ENCODE measurements at places on chromosomes 4 and X.

GRCh38 chr4:4462970-4463369 lies 76.1 kb downstream of the NSG1 start:
- no peak for DNase-seq

DNA sequence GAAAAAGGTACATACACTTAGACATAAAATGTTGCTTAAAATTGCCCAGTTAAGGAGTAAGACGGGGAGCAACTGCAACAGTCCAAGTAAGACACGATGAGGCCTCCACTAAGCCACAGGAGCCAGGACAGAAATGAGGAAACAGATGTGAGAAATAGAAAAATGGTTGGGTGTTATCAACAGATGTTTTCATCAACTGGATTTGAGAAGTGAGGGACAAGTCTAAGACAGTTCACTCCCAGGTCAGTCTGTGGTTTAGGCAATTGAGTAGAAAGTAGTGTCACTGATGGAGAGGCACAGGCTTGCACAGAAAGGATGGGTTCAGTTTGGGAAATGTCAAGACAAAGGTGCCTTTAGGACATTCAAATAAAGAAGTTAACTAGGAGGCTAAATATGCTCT lies 23.5 kb upstream of the PHF8 start:
- no peak for DNase-seq

DNA sequence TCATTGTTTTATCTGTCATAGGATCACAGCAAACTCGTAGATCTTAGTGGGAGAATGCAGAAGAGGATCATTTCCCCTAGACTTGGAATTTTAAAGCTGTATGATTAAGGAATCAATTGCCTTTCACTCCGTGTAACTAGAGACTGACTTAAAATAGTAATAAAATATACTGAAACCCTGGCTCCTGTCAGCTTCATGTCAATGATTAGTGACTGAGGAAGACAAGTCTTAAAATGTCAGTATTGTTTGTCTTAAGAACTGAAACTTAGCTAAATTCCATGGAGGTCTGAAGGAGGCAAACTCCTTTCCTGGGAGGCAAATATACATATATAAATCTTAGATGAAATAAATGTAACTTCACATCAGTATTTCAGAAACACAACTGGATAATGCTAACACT lies 1016.7 kb upstream of the PCDH10 start:
- DNase-seq: no peak

DNA sequence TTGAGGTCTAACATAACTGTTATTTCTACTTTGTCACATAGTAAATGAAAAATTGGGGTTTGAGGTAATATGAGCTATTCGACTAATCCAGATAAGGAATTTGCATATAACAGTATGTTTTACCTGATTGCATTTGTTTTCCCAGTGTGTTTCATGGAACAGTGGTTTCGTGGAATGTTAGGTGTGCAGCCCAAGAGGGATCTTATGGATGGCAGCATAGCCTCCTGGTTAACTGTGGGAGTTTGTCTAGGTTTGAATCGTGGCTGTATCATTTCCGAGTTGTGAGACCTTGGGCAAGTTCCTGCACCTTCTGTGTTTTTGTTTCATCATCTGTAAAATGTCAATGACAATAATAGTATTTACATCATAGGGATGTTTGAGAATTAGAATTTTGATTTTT lies 7.9 kb downstream of the BMPR1B start:
- no peak for DNase-seq

GRCh38 chr4:4539481-4539880 lies 2.4 kb downstream of the STX18 start:
- no peak for DNase-seq

DNA sequence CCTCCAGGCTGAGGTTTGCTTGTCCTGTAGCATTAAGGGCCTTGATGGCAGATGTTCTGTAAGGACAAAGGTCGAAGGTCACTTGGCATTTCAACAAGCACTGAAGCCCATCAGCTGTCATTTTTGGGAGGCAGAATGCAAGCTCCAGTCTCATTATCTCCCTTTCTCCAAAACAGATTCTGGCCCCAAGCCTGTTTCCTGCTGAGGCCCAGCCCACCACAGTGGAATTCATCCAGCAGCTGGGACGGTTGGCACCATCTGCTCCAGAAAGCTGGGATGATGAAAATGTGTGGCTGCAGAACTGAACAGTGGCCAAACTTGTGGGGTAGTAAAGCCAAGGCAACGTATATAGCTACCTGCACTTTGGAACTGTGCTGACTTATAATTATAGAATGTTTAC lies 17.7 kb upstream of the PPEF2 start:
- peak; percentile 29 for DNase-seq

- DNase-seq: no peak
Observed at GRCh38 chr4:122083351-122083750, 68.8 kb upstream of the BLTP1 start.

- no peak for DNase-seq
Observed at GRCh38 chrX:25536307-25536970, 520.7 kb upstream of the ARX start.

DNA sequence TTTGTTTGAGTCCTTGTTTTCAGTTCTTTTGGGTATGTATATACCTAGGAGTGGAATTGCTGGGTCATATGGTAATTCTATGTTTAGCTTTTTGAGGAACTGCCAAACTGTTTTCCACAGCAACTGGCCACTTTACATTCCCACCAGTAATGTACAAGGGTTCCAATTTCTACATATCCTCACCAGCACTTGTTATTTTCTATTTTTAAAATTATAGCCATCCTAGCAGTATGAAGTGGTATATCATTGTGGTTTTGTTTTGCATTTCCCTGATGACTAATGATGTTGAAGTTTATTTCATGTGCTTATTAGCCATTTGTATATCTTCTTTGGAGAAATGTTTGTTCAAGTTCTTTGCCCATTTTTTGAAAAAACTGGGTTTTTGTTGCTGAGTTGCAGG lies 39.6 kb downstream of the TMEM164 start:
- no peak for DNase-seq

GRCh38 chr4:178296669-178297068 lies 854.4 kb upstream of the AGA start:
- no peak for DNase-seq

DNA sequence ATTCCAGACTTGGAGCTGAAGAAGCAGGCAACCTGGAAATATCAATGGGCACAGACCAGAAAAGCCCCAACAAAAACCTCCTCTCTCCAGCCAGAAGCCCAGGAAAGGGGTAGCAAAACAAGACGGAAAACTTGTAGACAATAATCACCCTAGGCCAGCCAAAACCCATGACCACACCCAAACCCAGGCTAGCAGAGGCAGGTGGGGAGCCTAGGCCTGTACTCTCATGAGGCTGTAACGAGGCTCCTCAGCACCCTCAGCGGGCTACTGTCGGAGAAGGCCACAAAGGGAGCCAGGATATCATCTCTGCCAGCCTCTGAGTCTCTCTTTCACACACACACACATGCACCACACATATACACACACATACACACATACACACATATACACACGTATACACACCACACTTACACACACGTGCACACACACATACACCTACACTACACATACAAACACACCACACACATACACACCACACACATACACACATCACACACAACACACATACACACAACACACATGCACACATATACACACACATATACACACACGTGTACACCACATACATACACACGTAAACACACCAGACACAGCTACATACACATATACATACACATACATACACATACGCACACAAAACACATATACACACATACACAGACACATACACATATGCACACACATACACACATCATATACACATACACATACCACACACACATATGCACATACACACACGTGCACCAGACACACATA lies 90.6 kb downstream of the FHDC1 start:
- no peak for DNase-seq

GRCh38 chr4:125836597-125837195 lies 521.9 kb downstream of the FAT4 start:
- no peak for DNase-seq

DNA sequence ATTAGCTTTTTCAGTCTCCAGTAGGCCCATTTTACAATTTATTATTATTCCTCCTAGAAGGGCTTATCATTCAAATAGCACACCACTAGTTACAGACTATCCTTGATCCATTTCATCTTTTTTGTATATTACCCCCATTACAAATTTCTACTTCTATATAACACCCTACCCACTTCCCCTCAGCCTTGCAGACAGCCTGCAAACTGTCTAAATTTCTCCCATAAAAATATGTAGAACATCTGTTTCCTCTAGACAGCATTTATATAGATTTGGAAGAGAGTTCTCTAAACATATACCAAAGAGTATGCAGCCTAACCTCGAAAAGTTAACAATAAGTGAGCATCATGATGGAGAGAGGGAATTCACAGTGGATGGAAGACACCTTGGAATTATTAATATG lies 30.8 kb downstream of the COMMD8 start:
- DNase-seq: no peak

GRCh38 chr4:53861856-53862610 lies 202.4 kb downstream of the CHIC2 start:
- peak; percentile 96 for DNase-seq

GRCh38 chr4:94909645-94910044 lies 151.9 kb downstream of the BMPR1B start:
- no peak for DNase-seq

GRCh38 chr4:162364651-162365050 lies 200.9 kb upstream of the FSTL5 start:
- DNase-seq: no peak

- peak; percentile 10 for DNase-seq
Observed at GRCh38 chr4:163344147-163345125, 744 bp downstream of the NPY5R start.

- peak; percentile 24 for DNase-seq
Observed at GRCh38 chr4:152784490-152785350, 5.0 kb downstream of the ARFIP1 start.

DNA sequence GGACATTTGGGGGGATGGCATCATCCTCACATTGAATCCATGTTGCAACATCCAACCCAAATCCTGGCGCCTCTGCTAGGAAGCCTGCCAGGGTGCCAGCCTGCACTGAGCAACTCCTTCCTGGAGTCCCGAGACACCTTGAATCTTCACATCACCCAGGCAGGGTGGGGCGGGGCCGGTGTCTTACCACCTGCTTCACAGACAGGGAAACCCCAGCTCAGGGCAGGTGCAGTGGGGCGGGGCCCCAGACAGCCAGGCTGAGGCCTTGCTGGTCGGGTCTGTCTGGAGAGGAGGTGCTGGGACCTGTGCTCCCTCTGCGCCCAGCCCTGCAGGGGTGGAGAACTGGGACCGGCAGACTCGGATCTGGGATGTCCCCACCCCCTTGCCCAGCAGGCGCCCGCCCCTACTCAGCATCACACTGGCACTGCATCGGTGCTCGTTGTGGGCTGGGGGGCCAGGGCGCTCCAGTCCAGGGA lies 31.5 kb upstream of the HTRA3 start:
- no peak for DNase-seq

GRCh38 chr4:3302786-3303564 lies 10.2 kb downstream of the RGS12 start:
- no peak for DNase-seq

DNA sequence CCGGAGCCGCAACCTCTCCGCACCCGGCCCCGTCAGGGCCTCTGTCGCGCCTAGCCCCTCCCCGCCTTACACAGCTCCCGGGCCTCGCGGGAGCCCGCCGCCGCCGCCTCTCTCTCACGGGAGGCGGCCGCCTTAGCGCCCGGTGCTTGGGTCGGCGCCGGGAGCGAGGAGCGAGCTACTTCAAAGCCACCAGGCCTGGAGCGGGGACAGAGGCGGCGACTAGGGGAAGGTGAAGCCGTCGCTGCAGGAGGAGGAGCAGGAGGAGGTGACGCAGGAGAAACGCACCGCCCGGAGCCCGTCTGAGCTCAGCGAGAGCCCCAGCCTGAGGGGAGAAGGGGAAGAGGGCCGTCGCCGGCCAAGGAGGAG lies 250 bp downstream of the USP9X start:
- peak; percentile 78 for DNase-seq

DNA sequence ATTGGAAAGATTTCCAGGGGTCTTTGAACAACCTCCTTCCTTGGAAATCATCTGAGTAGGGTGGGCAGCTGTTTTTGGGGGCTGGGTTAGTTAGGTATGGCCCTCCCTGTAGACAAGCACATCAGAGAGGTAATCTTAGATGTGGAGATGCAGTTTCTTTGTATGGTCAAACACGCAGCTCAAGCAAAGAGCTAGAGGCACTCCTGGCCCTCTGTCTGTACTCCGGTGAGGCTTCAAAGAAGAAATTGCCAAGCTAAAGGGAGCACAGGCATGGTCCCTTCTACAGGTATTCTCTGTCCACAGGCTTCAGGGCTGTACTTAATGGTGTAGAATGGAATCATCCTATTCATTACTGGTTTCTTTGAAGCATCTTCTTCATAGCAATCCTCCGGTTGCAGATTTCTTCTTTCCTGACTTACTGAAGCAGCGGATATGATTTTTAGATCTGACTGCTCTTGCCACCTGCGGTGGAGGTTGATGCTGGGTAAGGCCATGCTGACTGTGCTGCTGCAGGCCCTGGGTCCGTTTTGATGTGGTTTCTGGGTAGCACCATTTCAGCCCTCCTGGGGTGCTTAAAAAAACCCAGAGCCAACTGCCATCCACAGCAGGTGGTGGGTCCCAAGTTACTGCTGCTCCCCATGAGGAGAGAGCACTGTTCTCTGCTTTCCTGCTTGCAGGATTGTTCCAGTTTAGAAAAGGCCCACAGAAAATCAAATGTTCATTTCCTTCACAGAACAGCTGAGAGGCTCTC lies 318.9 kb upstream of the GATB start:
- DNase-seq: no peak

- no peak for DNase-seq
Observed at GRCh38 chr4:6267573-6267972, 2.1 kb upstream of the WFS1 start.

- peak; percentile 81 for DNase-seq
Observed at GRCh38 chr4:27791640-27792039, 931.0 kb downstream of the STIM2 start.

DNA sequence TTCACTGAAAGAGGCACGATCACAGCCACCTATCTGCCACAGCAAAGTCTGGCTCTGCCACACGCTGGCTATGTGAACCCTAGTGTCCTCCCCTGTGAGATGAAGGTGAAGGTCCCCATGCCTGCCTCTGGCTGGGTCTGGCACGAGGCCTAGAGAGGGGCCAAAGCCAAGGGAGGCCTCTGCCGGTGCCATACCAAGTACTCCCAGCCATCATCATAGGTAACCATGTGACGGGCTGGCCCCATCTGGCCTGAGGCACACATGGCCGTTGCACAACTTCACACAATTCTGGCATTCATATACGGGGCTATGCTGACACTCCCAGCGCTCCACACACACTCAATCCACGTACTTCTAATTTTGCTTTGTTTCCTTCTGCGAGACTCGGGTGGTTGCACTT lies 15.3 kb downstream of the NOP14 start:
- DNase-seq: no peak

GRCh38 chr4:141180991-141181761 lies 39.5 kb upstream of the ZNF330 start:
- DNase-seq: no peak

GRCh38 chr4:153383131-153383530 lies 38.6 kb downstream of the MND1 start:
- DNase-seq: no peak

DNA sequence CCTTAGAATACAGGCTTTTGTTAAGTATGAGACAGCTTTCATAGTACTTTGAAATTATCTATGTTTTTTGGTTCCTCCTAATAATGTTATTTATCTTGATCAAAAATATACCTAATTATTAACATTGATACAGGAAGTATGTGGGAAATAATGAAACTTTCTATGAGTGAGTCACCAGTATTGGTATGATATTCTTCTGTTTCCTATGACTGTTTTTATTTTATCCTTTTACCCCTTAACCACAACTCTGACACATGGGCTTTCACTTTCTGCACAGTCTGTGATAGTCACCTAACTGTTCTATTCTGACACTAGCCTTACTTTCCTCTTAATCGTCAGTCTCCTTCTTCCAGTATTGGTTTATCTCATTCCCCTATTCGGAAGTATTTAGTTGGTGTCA lies 4.7 kb downstream of the THAP9 start:
- DNase-seq: peak; percentile 52
